ENCODE measurements at places on chromosomes 2 and 18.

GRCh38 chr18:12328179-12328823 lies 20.3 kb downstream of the TUBB6 start:
- no peak for DNase-seq

GRCh38 chr2:232418466-232419244 lies 12.0 kb downstream of the ALPG start:
- DNase-seq, result no peak

DNA sequence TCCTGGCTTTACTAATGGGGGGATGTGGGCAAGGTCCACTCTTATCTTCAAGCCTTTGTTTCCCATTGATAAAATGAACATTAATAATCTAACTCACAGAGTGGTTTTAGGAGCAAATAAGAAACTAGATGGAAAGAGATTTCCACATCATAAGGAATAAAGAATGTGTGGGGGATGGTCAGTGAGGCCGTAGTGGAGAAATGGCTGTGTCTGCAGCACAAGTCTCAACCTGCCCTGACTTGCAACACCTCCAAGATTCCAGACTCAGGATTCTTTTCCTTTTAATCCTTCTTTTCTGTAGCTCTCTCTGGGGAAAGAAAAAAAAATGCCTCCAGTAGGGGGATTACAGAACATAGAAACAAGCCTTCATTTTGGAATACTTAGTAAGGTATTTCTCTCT lies 124.2 kb upstream of the MEX3C start:
- DNase-seq, result no peak

DNA sequence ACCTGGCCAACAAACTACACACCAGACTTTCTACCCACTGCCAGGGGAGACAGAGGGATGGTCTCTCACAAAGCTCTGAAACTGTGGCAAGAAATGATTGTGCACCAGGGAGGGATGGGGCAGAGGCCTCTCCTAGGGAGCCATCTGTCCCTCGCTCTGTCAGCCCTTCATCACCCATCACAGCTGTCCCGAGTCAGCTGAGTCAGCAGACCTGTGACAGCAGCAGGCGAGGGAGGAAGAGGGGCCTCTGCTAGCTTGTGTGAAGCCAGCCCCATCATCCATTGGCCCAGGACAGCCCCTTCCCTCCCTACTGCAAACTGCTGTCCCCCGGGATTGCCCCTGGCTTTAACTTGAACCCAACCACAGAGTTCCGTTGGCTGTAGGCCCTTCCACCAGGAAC lies 5.0 kb downstream of the SH2D6 start:
- no peak for DNase-seq

- DNase-seq, result no peak
Measured at GRCh38 chr2:69169655-69170389, 156.8 kb downstream of the ANTXR1 start.
